H9 (cell line): ENCODE measurements at places on chromosomes 5 and 9. TPM values are rescaled to one million over a fixed set of nuclear protein-coding genes. Genes with fewer than 3 reads are reported as not detected.
A peak's percentile ranks its signal among the peaks of the same experiment; 100 is the strongest.

CBY3 gene
- 0.50 and 1.6 TPM in 2 replicates for total RNA-seq

GCNT4 gene
- total RNA-seq, result 0.63 and 0.66 TPM in 2 replicates

BARHL1 gene
- not detected in 2 replicates for total RNA-seq

ROR2 gene
- total RNA-seq, result 2.7 TPM in 2 replicates

PCDHA12 gene
- total RNA-seq, result 7.1 and 7.2 TPM in 2 replicates

NRARP gene
- total RNA-seq, result 22.8 and 23.8 TPM in 2 replicates

PCDHA9 gene
- 0.46 and 0.55 TPM in 2 replicates for total RNA-seq

CARD6 gene
- 0.22 and 0.35 TPM in 2 replicates for total RNA-seq

DMAC1 gene
- 72.7 and 73.2 TPM in 2 replicates for total RNA-seq

EFNA5 gene
- 19.0 and 20.4 TPM in 2 replicates for total RNA-seq

SPINK7 gene
- not detected in 2 replicates for total RNA-seq

DNA sequence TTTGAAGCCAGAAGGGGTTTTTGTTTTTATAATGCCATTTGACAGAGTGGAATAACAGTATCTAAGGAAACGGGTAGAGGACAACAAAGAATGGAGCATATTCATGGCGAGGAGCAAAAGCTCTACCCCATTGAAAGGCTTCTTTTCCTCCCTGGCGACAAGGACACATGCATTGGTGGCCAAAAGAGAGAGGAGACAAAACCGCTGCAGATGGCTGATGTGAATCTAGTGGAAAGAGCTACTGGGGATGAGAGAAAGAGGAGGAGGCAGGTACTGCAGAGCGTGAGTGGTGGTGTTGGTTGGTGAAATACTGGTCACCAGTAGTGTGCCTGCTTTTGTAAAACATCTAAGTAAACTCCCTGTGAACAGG is 491 bp downstream of the APC start:
- no peak for DNase-seq

GRCh38 chr5:45604092-45604491 is 92.1 kb downstream of the HCN1 start:
- DNase-seq, result no peak

DNA sequence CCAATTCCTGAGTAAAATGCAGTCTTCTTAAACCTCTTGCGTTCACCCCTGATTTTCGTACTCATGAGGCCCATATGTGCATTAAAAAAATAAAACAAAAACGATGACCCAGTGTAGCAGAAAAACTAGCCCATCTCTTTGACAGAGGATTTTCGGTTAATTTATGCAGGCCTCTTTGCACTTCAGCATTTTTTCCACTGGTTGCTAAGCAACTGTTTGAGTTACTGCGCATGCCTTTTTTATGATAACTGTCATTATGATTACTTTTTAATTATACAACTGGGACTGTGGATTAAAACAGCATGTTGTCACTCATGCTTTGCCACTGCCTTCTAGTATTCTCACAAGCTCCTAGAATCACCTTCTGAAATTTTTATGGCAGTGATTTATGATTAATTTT is 165.0 kb downstream of the SMARCA2 start:
- no peak for DNase-seq

GRCh38 chr5:169785771-169786618 is 148.9 kb downstream of the DOCK2 start:
- DNase-seq, result no peak

DNA sequence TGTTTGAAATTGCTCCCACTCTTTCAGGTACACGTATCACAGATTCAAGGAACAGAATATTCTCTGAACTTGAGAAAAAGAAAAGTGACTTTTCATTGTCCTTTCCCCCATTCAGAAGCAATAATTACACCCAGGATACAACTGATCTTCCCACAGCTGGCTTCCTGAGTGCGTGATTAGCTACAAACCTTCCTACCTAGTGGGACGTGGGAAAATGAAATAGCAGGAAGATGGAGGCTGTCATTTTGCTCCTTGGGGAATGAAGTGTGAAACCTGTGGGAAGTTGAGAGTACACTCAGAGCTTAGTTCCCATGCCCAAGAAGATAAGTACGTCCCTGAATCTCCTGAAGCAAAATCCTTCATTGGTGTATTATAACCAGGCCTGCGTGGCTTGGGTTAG is 2.6 kb downstream of the TAS2R1 start:
- no peak for DNase-seq

- DNase-seq, result no peak
Measured at GRCh38 chr9:134055981-134056461, 11.8 kb downstream of the BRD3 start.

- no peak for DNase-seq
Measured at GRCh38 chr5:142748132-142748531, 22.0 kb upstream of the ARHGAP26 start.

- DNase-seq, result no peak
Measured at GRCh38 chr5:54295651-54296276, 14.6 kb downstream of the ARL15 start.

GRCh38 chr9:110041452-110041851 is 166.5 kb downstream of the C9orf152 start:
- DNase-seq, result no peak

DNA sequence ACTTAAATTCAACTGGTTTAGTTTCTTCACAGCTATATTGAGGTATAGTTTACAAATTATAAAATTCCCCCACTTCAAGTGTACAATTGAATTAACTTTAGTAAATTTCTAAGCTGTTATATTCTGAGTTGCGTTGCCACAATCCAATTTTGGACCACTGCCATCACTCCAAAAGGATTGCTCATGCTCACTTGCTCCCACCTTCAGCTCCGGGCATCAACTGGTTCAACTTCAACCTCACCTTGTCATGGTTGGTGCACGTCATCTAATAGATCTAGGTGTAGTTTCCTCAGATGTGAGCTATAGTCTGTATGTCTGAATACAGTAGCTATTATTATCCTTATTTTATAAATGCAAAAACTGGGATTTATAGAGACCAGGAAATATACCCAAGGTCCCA is 942.5 kb upstream of the WWC1 start:
- no peak for DNase-seq

- DNase-seq, result no peak
Measured at GRCh38 chr9:107266624-107267368, 16.3 kb upstream of the RAD23B start.

DNA sequence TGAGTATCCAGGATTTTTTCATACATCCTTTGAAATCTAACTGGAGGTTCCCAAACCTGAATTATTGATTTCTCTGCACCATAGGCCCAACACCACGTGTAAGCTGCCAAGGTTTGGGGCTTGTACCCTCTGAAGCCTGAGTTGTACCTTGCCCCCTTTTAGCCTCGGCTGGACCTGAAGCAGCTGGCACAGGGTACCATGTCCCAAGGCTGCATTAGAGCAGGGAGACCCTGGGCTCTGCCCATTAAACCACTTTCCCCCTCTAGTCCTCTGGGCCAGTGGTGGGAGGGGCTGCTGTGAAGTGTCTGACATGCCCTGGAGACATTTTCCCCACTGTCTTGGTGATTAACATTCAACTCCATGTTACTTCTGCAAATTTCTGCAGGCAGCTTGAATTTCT is 532.9 kb upstream of the NUDT12 start:
- no peak for DNase-seq

DNA sequence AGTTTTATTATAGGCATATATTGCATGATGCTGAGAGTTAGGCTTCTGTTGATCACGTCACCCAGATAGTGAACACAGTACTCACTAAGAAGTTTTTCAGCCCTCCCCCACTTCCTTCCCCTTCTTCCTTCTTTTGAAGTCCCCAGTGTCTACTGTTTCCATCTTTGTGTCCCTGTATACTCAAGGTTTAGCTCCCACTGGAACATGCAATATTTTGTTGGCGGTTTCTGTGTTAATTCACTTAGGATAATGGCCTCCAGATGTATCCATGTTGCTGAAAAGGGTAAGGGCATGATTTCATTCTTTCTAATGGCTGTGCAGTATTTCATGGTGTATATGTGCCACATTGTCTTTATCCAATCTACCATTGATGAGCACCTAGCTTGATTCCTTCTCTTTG is 764.3 kb downstream of the MTRR start:
- DNase-seq, result no peak

DNA sequence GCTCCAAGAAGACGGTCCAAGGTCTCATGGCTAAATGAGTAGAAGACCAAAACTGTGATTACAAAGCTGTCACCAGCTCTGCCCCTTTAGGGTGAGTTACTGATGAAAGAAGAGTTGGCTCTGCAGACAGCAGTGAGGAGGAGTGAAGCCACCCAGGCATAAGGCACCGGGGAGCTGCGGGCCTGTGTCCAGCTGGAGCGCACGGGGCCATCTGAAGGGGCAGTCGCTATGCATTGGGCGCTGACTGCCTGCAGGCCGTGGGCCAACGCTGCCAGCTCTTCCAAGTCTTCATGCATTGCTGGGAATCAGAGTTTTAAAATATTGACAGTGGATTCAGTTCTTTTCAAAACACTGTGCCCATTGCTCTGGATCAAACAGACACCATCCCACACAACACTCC is 70.3 kb downstream of the DAPK1 start:
- no peak for DNase-seq

GRCh38 chr5:139701056-139701741 is 53.0 kb downstream of the CXXC5 start:
- DNase-seq, result peak; percentile 93

DNA sequence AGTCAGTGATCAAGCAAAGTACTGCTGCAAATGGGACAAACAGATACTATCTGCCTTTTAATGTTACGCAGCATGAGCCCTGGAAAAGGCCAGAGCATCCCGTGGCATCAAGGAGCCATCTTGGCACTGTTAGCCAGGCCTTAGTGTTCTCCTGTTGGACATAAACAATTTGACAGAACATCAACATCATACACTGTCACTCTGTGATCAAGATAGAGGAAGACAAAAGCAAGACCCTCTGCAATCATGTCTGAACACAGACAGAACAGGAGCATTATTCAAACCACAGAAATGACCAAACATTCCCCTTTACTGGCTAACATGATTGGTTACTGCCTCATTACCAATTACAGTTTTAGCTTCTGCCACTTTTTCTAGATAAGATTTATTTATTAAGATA is 21.2 kb upstream of the ROPN1L start:
- DNase-seq, result no peak

DNA sequence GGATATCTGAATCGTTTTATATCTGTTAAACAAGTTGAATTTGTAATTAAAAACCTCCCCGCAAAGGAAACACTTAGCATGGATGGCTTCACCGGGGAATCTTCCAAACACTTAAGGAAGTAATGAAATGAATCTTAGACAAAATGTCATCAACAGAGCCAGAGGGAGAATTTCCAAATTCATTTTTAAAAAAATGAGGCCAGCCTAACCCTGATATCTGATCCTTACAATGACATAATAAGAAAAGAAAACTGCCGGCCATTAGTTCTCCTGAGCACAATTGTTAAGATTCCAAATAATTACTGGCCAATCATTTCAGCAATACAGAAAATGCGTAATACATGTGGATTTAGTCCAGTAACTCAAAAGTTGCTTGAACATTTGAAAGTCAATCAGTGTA is 6.1 kb upstream of the KIF12 start:
- DNase-seq, result no peak

DNA sequence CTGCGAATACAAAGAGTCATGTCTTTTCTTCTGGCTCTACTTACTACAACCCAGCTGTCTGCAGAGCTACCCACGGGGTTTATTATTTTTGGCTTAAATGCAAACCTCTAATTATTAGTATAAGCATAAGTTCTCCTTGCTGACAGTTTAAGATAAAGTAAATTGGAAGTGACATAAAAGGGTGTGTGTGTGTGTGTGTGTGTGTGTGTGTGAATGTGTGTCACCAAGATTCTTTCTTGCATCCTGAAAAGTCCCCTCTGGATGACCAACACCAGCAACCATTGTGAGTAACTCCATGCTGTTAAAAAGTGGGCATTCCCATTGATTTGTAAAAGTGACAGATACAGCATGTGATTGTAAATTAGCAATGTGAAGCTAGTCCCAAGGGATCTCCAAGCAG is 803.8 kb upstream of the ZNF608 start:
- DNase-seq, result no peak

- DNase-seq, result no peak
Measured at GRCh38 chr5:149046196-149046829, 16.5 kb downstream of the SH3TC2 start.

GRCh38 chr5:175692235-175692995 is 34.5 kb downstream of the HRH2 start:
- DNase-seq, result no peak

DNA sequence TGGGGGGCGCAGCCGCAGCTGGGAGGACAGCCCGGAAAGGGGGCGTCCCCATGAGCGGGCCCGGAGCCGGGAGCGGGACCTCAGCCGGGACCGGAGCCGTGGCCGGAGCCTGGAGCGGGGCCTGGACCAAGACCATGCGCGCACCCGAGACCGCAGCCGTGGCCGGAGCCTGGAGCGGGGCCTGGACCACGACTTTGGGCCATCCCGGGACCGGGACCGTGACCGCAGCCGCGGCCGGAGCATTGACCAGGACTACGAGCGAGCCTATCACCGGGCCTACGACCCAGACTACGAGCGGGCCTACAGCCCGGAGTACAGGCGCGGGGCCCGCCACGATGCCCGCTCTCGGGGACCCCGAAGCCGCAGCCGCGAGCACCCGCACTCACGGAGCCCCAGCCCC is 47.0 kb downstream of the TJP2 start:
- DNase-seq, result no peak

DNA sequence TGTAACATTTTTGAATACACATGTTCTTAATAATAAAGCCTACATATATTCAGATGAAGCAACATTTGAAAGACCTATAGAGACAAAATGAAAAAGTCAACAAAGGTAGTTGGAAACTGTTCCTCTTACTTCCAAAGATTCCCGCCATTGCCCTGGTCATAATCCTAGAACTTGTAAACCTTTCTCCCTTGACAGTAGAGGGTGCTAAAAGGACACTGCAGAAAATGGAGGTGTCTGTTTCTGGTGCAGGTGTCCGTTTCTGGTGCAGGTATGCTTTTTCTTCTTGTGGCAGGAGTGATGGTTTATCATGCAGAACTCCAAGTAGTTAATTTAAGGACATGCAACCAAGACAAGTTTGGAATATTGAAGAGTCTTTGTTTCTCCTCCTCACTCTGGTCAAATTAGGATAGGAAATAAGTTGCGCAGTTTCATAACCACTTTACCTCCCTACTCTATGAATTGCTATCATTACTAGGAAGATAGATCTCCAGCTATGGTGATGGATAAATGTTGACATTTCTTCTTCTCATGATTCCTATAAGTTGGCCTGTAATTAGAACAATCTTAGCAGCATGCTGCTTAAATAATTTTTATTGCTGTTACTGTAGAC is 56.0 kb upstream of the FAM174A start:
- peak; percentile 26 for DNase-seq

GRCh38 chr9:106583751-106584150 is 279.2 kb upstream of the ZNF462 start:
- no peak for DNase-seq

GRCh38 chr5:53481887-53482716 is 1.7 kb downstream of the FST start:
- peak; percentile 51 for DNase-seq

DNA sequence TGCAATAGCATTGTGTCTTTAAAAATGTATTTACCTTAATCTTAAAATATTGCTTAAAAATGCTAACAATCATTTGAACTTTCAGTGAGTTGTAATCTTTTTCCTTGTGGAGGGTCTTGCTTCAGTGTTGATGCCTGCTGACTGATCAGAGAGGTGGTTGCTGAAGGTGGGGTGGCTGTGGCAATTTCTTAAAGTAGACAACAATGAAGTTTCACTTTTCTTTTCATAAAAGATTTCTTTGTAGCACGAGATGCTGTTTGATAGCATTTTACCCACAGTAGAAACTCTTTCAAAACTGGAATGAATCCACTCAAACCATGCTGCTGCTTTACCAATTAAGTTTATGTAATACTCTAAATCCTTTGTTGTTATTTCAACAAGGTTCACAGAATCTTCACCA is 50.8 kb downstream of the NR3C1 start:
- no peak for DNase-seq

- DNase-seq, result no peak
Measured at GRCh38 chr9:125412166-125412565, 150.5 kb downstream of the GAPVD1 start.

GRCh38 chr5:83714810-83715209 is 5.8 kb downstream of the HAPLN1 start:
- no peak for DNase-seq
